RPMI7951 (cell line): ENCODE measurements at places on chromosomes 2 and 18. TPM values are rescaled to one million over a fixed set of nuclear protein-coding genes. Genes with fewer than 3 reads are reported as not detected.
A peak's percentile ranks its signal among the peaks of the same experiment; 100 is the strongest.

GRCh38 chr2:236601316-236602202 lies 31.9 kb downstream of the ACKR3 start:
- no peak for DNase-seq

DNA sequence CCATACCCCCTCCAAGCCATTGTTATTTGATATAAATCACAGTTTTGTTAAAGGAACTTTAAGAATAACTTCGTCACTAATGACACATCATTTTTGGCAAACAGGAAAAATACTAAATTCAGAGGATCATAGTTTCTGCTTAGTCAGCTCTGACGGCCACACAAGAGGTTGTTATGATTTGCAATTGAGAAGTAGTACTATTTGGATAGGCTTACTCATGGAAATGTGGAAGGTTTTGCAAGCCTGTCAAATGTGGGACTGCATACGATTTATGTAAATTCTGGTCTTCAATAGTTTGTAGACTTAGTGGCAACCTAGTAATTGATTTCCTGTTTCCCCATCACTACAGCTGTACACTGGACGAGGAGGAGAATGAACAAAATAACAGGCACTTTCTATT lies 108.1 kb downstream of the ARHGEF33 start:
- DNase-seq, result peak; percentile 44

DNA sequence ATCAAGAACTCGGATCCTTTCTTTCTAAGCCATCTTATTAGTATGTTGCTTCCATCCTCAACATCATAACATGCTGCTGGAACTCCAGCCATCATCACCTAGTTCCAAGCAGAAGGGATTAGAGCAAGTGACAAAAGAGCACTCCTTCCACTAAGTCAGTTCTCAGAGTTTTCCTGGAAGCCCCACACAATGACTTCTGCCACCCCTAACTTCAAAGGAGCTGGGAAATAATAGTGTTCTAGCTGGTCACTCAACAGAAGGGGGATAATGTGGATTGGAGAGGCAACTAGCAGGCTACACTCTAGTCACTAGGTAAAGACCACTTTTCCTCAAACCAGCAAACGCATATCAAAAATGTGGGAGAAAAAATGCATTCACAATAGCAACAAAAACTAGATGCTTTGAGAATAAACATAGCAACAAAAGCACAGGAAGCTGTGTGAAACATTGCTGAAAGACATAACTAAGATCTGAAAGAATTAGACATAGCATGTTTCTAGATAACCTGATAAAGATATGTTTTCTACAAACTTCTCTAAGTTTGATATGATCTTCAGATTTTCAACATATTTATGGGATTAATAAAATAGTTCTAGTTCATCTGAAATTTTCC lies 39.5 kb downstream of the COX7A2L start:
- DNase-seq, result no peak

- peak; percentile 26 for DNase-seq
Observed at GRCh38 chr2:236577481-236578410, 8.1 kb downstream of the ACKR3 start.

DNA sequence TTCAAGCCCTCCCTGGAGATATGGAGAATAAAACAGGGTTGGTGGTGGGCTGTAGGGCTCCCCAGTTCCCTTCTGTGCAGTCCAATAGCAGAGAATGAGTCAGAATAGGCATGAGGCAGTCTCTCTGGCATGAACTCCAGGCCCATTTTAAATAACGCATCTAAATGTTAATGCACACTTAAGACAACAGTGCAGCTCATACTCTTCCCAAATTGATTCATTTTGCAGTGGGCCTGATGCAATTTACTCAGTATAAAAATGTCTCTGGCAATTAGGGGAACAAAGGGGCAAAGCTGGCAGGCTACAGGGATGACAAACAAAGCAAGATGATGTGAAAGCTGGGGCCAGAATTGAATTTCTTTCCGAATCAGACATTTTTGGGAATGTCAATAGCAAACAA lies 402.8 kb downstream of the CLIP4 start:
- DNase-seq, result no peak

- DNase-seq, result no peak
Observed at GRCh38 chr2:126616606-126617069, 39.3 kb upstream of the GYPC start.

The FBXO41 gene
- total RNA-seq, result 0.98 and 1.1 TPM in 2 replicates

DNA sequence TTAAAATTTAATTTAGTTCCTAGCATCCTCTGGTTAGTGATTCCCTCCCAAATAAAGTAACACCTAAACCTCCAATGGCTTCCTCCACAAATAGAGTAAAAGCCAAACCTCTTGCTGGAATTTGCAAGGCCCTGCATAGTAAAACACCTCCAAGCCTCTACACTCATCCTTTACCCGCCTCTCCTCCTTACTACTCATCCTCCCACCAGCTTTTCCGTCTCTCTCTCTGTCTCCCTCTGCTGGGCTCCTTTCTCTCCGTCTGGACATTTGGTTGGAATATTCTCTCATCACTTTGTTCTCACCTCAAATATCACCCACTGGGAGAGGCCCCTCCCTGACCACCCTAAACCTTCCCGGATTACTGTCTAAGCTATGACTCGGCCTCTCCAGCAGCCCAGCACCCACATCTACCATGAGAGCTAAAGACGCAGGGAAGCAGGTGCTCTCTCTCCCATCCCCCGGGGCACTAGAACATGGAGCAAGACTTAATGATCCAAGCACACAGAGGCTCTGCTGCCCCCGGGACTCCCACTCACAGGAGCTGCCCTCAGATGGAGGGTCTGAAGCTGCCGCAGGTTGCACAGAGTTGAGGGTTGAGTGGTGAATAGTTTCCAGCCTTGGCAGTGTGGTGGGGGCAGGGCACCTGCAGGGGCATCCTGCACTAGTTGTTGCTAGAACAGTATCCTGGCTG lies 167.2 kb downstream of the FBXO15 start:
- DNase-seq, result peak; percentile 72
